Activated naive CD4-positive, alpha-beta T cell (primary cell): ENCODE measurements at places on chromosomes 16 and 17.

DNA sequence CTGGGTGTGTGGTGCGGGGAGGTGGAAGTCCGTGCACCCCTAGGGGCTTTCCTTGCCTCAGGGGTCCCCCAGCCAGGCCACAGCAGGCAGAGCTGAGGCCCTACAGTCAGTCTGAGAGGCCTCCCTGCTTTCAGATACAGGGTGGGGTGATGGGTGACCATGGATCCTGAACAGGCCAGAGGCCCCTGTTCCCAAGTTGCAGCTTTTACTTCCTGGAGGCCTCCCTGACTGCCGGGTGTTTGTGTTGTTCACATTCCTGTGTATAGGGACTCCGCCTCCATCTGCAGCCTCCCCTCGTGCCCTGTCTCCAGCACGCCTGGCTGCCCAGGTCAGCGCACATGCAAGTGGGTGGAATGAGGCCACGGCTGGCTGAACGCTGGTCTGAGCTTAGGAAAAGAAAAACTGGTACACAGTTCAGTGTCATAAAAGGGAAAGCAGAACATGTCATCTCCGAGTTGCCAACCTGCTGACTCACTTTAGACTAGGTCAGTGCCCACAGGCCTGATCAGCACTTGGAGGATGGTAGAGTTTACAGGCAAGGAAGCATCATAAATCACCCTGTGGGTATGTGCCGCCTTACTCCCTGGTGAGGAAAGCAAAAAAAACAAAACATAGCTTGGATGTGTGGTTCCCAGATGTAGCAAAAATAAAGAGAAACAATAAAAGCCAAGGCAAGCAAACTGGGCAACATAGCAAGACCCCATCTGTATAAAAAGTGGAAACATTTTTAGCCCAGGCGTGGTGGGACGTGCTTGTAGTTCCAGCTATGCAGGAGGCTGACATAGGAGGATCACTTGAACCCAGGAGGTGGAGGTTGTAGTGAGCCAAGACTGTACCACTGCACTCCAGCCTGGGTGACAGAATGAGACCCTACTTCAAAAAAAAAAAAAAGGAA lies 6.2 kb upstream of the SLC7A6 start:
- DNase-seq, result no peak

DNA sequence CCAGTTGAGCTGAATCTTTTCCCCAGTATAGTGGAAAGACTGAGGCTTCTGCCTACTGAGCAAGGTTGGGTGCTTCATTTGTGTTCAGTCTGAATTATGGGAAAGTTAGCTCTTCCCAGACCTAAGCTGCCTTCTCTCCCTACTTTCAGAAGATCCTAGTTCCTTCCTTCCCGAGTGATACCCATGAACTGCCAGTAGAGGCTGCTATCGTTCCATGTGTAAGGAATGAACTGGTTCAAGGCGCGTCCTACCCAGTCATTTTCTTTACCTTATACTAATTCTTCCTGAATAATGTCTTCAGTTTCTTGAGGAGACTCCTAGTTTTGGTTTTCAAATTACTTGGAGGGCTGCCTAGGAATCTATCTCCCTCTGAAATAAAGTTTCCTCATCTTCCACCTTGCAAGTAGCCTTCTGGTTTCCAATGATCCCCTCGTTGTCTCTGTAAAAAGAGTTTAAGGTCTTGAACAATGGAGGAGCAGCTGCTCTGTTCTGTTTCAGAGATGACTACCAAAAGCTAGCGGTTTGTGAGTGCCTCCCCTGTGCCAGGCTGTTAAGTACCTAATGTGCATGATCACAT lies 934 bp upstream of the AOC2 start:
- DNase-seq, result no peak

DNA sequence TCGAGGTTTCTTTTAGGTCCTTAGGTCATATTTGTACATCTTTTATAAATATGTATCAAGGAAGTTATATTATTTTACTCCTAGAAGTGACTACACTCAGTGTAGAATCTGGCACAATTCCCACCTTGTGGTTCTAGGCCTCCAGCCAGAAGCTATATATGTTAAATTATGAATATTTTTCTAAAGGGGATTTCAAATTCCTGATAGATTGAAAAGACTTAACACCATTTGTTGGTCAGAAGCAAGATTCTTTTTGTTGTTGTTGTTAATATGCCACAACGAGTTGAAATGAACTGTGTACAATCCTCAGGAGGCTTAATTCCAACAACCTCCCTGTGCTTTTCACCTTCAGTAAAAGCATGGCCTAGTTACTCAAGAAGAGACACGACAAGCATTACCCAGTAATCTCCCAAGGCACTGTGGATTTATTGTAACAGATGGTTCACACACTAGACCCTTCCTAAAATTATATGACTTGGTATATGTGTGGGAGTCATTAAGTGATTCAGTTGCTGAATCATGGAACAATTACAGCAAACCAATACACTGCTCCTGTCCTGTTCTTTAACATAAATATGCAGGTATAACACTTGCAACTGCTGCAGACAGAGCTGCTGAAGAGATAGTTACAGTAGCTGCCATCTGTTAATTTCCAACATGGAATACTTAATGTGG lies 964.4 kb upstream of the GOT2 start:
- no peak for DNase-seq

GRCh38 chr16:78799429-78799828 lies 700.0 kb downstream of the WWOX start:
- no peak for DNase-seq

GRCh38 chr16:88413631-88414030 lies 30.9 kb downstream of the ZNF469 start:
- DNase-seq, result no peak

- DNase-seq, result peak; percentile 43
Measured at GRCh38 chr16:77807-78443, at the start of gene MPG. MPG (plus strand) TSS chr16:78225; CDS start chr16:78310, 85 bp downstream.

- no peak for DNase-seq
Measured at GRCh38 chr17:39939588-39940419, 12.3 kb downstream of the LRRC3C start.

DNA sequence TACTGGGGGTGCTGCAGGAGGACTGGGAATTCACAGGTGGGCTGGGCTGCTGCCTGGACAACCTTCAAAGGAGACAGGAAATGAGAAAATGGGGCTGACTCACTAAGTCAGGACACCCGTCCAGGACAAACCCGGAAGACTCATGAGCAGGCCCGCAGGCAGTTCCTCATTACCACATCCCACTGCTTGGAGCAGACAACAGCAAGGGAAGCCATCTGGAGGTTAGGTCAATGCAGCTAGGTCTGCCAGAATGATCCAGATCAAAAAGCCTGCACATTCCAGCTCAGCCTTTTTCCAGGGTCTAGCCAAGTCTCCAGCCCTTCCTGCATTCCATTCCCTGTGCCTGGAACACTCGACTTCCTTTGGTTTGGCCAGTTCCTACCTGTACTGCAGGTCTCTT lies 536.5 kb upstream of the CDH11 start:
- DNase-seq, result no peak

- no peak for DNase-seq
Measured at GRCh38 chr16:24062270-24062817, 193.8 kb upstream of the CACNG3 start.

GRCh38 chr17:38897671-38898290 lies 27.6 kb upstream of the LASP1NB start:
- DNase-seq, result no peak

DNA sequence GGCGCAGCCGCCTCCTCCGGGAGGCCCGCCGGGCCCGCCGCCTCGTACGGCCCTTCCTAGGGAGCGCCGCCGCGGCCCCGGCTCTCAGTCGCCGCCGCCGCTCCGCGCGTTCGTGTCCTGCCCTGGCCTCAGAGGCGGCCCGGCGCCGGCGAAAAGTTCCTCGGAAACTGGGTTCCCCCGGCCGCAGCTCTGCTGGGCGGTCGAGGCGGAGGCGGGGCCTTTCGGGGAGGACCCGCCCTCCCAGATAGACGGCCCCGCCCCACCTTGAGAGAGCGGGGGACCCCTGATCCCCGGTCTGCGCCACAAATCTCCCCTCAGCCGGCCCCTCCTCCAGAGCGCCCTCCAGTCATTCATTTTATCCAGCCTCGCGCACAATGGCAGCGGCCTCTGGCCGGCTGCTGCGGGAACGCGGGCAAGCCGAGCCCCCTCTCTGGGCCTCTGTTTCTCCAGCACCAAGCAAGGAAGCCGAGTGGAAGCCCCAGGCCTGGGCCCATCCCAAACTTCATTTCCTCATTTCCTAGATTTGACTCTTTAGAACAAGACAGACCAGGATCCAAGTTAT lies at the start of gene SREBF1:
Gene SREBF1, minus strand, starts transcription at position 169 of the 562 bp plus-strand sequence. CDS start 169 bp downstream, outside the sequence.
- peak; percentile 23 for DNase-seq

- DNase-seq, result no peak
Measured at GRCh38 chr16:80683646-80684045, 120.8 kb downstream of the CDYL2 start.

DNA sequence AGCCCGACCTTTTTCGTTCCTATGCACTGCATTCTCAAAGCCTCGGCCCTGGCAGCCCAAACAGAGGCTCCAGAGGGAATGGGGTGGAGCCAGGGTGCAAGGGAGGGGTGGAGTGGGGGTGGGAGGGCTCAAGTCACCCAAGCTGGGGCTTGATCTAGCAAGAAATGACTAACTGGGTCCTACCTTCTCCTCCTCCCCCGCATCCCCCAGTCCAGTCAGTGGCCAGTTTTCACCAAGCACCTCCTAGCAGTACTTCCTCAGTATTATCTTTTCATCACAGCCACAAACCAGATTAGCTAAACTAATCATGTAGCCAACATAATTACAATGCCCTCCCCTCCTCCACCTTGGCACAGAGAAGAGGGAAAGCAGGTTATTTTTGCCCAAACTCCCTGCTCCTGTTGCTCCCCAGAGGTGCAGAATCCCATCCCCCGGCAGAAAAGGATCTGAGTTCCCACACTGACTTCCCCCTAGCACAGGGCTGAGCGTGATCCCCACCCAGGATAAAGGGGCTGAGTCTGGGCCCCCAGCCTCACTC lies 2.2 kb downstream of the JUP start:
- DNase-seq, result no peak

- DNase-seq, result no peak
Measured at GRCh38 chr16:468068-468821, 42.8 kb downstream of the RAB11FIP3 start.

DNA sequence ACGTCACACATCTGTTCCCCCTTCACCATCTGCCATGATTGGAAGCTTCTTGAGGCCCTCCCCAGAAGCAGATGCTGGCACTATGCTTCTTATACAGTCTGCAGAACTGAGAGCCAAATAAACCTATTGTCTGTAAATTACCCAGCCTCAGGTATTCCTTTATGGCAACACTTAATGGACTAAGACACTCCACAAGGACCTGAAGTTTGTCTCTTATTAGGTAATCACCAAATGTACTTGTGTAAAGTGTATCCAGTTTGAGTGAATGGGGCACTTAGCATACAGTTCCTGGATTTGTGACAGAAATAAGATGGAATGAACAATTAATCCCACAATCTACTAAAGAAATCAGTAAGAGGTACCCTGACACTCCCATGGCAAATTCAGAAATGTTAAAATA lies 105.3 kb downstream of the SLC39A11 start:
- DNase-seq, result no peak

GRCh38 chr17:17766744-17767120 lies 70.1 kb downstream of the SREBF1 start:
- no peak for DNase-seq

GRCh38 chr17:82487910-82488309 lies 29.4 kb downstream of the NARF start:
- DNase-seq, result no peak

DNA sequence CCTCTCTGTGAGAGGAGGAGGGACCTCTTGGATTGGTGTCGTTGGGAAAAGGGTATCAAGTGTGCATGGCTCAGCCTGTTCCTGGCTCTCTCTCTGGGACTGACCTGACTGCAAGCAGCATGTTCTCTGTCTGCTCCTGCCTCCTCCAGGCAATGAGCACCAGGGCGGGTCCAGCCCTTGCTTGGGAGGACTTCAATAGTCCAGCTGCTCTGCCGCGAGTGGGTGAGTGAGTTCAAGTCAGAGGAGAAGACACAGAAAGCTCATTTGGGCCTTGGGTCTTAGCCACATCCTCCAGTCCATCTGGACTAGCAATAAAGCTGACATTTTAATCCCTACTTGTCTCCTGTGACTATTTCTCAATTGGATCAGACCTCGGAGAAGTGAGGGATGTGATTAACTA lies 25.2 kb upstream of the TNS4 start:
- DNase-seq, result no peak

DNA sequence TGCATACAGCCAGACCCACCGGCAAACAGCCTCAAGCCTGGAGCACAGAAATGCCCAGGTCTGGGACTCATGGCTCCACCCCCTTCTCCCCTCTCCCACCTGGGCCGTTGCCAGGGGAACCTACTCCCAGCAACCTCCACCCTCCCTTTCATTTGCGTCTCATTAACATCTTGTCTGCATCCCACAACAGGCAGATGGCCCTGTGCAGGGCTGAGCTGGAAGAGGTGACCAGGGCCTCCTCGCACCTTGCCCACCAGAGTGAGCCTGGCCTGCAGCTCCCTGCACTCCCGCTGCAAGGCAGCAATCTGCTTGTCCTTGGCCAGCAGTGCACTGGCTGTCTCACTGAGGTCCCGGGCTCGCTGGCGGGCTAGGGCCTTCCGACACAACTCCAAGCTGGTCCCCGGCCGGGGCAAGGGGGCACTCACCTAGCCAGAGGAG lies 3.3 kb downstream of the TSPOAP1 start:
- no peak for DNase-seq

DNA sequence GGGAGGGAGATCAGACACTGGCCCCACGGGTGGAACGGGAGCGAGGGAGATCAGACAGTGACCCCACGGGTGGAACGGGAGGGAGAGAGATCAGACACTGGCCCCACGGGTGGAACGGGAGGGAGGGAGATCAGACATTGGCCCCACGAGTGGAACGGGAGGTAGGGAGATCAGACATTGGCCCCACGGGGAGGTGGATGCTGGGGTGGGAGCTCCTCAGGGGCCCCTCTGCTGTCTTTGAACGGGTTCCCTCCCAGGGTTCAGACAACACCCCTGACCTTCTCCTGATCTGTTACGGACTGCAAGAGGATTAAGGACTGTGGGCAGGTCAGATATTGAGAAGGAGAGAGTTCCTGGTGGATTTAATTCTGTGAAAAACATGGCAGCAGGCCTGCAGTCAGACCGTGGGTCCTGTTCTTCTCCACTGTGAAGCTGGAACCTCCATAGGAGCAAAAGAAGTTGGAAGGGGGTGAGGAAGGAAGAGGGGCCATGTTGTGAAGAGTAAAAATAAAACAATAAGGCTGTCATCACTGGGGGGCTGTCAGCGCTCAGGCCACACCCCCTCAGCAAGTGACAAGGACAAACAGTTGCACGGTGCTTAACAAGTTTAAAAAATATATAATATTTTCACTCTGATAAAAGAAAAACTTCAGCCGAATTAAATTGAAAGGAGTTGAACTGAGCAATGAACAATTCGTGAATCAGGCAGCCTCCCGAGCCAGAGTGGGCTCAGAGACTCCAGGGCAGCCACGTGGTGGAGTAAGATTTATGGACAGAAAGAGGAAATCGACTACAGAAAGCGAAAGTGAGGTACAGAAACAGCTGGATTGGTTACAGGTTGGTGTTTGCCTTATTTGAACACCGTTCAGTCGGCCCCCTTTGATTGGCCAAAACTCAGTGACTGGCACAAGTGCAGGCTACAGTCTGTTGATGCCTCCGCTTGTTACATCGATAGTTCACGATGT lies 348.7 kb upstream of the TNRC6C start:
- no peak for DNase-seq
